Naive thymus-derived CD8-positive, alpha-beta T cell (primary cell): ENCODE measurements at places on chromosomes 5 and 9.

GRCh38 chr9:75378036-75378435 lies 289.7 kb downstream of the OSTF1 start:
- no peak overlapping the region for H3K27ac ChIP-seq
- no peaks in the 10 kb centered on the region for H3K4me1 ChIP-seq
- H3K36me3 ChIP-seq: no peaks in the 10 kb centered on the region
- H3K4me3 ChIP-seq: no peak overlapping the region

DNA sequence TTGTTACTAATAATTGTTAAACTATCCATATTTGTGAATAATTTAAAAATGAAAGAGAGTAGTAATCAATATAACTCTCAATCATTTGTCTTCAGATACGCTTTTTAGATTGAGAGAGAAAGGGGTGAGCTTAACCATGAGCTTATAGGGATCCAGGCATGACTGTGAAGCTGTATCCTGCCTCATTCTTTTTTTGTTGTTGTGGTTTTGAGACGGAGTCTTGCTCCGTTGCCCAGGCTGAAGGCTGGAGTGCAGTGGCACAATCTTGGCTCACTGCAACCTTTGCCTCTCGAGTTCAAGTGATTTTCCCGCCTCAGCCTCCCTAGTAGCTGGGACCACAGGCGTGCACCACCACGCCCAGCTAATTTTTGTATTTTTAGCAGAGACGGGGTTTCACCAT lies 44.0 kb downstream of the NIPAL4 start:
- no peaks in the 10 kb centered on the region for H3K4me1 ChIP-seq
- H3K4me3 ChIP-seq: no peak overlapping the region
- H3K27me3 ChIP-seq: peaks cover 6% of the 10 kb centered on the region
- DNase-seq: no peak

GRCh38 chr5:118606940-118607339 lies 381.4 kb downstream of the DTWD2 start:
- no peaks in the 10 kb centered on the region for H3K4me1 ChIP-seq
- peaks cover 3% of the 10 kb centered on the region for H3K27me3 ChIP-seq
- no peaks in the 10 kb centered on the region for H3K36me3 ChIP-seq
- DNase-seq: no peak
- no peak overlapping the region for H3K27ac ChIP-seq
- no peak overlapping the region for H3K4me3 ChIP-seq

GRCh38 chr5:138032028-138032571 lies 779 bp downstream of the FAM13B start:
- peak overlapping the region; percentile 99 for H3K27ac ChIP-seq
- peaks cover 64% of the 10 kb centered on the region for H3K4me1 ChIP-seq
- H3K27me3 ChIP-seq: no peaks in the 10 kb centered on the region
- H3K4me3 ChIP-seq: peak overlapping the region; percentile 99

GRCh38 chr5:153959134-153959957 lies 79.4 kb downstream of the FAM114A2 start:
- H3K4me3 ChIP-seq: no peak overlapping the region
- H3K27me3 ChIP-seq: peaks cover 10% of the 10 kb centered on the region
- peaks cover 5% of the 10 kb centered on the region for H3K4me1 ChIP-seq
- no peaks in the 10 kb centered on the region for H3K36me3 ChIP-seq

- H3K36me3 ChIP-seq: no peaks in the 10 kb centered on the region
- peak overlapping the region; percentile 81 for H3K4me3 ChIP-seq
- H3K27ac ChIP-seq: peak overlapping the region; percentile 28
- H3K4me1 ChIP-seq: peaks cover 21% of the 10 kb centered on the region
Observed at GRCh38 chr5:32531885-32532520, 53.4 kb upstream of the SUB1 start.
